ENCODE measurements at places on chromosomes 11 and 22. TPM values are rescaled to one million over a fixed set of nuclear protein-coding genes. Genes with fewer than 3 reads are reported as not detected.

Gene SAA2
- polyA plus RNA-seq, result 0.45 TPM

Gene LTO1
- polyA plus RNA-seq, result 18.2 TPM

Gene GPHA2
- 3.5 TPM for polyA plus RNA-seq

Gene APOBEC3G
- polyA plus RNA-seq, result 8.0 TPM

Gene PPP6R3
- 106 TPM for polyA plus RNA-seq

Gene OR10A4
- polyA plus RNA-seq, result not detected

Gene SPATA19
- not detected for polyA plus RNA-seq

Gene KRTAP5-2
- polyA plus RNA-seq, result not detected

Gene ELFN2
- polyA plus RNA-seq, result 1.7 TPM

Gene CD248
- 240 TPM for polyA plus RNA-seq

Gene OR4D5
- polyA plus RNA-seq, result not detected

Gene MOV10L1
- 0.24 TPM for polyA plus RNA-seq

Gene ZP1
- not detected for polyA plus RNA-seq

Gene OR6X1
- not detected for polyA plus RNA-seq

Gene MYRF
- 26.7 TPM for polyA plus RNA-seq

Gene TMEM191B
- 1.5 TPM for polyA plus RNA-seq

Gene PGR
- 0.10 TPM for polyA plus RNA-seq

Gene RPS25
- polyA plus RNA-seq, result 1,136 TPM

Gene GANAB
- 387 TPM for polyA plus RNA-seq

Gene TRPM5
- 2.4 TPM for polyA plus RNA-seq

Gene TST
- 64.4 TPM for polyA plus RNA-seq

Gene CCDC15
- polyA plus RNA-seq, result 4.4 TPM

Gene GTPBP1
- 38.9 TPM for polyA plus RNA-seq

Gene DDI1
- not detected for polyA plus RNA-seq

Gene CWC15
- polyA plus RNA-seq, result 129 TPM
